ENCODE measurements at places on chromosomes 11 and 22. TPM values are rescaled to one million over a fixed set of nuclear protein-coding genes. Genes with fewer than 3 reads are reported as not detected.

GRCh38 chr11:129896062-129896461 lies 684 bp upstream of the NFRKB start:
- no peak for DNase-seq

GRCh38 chr11:44814881-44815592 lies 88.3 kb downstream of the TSPAN18 start:
- DNase-seq, result no peak

Gene SCT
- total RNA-seq, result not detected

DNA sequence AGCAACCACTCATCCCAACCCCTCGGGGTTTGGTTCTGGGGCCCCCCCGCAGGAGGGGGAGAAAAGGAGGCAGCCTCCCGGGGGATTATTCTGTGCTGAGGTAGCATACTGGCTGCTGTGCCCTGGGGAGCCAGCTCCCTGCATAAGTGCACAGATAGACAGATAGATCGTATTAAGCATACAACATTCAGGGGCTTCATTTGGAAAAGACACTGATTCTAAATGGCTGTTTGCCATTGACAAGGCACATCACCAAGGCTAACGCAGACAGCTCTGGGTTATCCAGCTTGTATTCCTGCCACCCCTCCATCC lies 547.9 kb downstream of the BUD13 start:
- no peak for DNase-seq

DNA sequence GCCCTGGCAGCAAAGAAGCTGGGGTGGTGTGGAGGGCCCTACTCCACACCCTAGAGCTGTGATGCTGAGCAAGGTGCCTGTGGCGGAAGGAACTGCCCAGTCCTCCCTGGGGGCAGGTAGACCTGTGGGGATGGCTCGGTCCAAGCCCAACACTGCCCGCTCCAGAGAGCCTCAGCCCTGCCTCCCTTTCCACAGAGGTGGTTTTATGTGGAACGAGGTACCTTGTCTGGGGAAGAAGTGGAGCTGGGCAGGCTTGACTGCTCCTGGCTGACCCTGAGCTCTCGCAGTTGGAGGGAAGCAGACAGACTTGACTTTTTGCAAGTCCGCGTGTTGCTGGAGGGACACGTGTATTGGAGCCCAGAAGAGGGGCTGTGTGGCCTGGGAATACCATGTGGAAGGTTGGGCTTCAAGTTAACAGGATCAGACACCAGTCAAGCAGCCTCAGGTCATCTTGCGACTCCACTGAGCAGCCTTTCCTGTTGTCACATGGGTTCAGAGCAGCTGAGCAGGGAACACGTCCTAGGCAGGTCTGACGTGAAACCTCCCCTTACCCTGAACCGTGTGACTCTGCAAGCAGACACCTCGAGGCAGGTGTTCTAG lies 117.7 kb downstream of the CACNA1I start:
- DNase-seq, result no peak

Gene TTC9C
- 36.7 TPM for total RNA-seq

GRCh38 chr11:2864901-2865300 lies 20.7 kb downstream of the CDKN1C start:
- no peak for DNase-seq

Gene HEPHL1
- not detected for total RNA-seq

GRCh38 chr11:74084796-74085541 lies 76.1 kb upstream of the UCP3 start:
- no peak for DNase-seq

Gene ASCL2
- not detected for total RNA-seq

GRCh38 chr11:116901964-116902688 lies 64.7 kb upstream of the APOA1 start:
- no peak for DNase-seq

Gene KRTAP5-8
- total RNA-seq, result not detected

DNA sequence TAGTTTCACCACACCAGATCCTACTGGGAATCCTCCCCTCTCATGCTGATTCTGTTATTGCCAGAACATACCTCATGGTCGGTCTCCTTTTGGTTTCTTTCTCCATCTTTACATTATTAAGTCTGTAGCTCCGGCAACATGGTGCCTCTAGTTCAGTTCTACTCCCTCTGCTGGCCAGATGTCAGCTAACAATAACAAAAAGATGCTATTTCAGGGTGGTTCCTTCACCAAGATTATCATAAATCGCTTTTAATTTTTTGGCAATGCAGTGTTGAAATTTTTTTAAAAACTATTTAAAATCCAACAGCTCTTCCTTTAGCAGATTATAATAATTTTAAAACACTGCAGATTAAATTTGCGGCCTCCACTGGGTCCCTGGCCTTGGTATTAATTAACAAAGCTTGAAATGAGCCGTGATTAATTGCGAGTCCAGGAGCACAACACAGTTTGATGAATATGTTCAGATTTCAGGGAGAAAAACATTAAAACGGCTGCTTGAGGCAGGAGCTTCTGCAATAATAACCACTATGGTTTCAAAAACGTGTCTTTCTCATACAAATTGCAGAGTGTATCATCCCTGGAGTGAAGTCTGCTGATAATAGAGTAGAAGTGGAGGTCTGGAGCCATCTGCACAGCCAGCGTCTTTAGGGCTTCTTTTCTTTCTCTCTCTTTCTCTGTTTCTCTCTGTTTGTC lies 492.9 kb upstream of the KIRREL3 start:
- no peak for DNase-seq

- no peak for DNase-seq
Measured at GRCh38 chr22:23193882-23194281, 13.6 kb downstream of the BCR start.

GRCh38 chr22:23106906-23107367 lies 34.9 kb downstream of the RSPH14 start:
- DNase-seq, result no peak

Gene CAT
- 50.8 TPM for total RNA-seq

Gene OR8I2
- total RNA-seq, result not detected

Gene TCN1
- 335 TPM for total RNA-seq

Gene LRRC56
- 2.2 TPM for total RNA-seq

DNA sequence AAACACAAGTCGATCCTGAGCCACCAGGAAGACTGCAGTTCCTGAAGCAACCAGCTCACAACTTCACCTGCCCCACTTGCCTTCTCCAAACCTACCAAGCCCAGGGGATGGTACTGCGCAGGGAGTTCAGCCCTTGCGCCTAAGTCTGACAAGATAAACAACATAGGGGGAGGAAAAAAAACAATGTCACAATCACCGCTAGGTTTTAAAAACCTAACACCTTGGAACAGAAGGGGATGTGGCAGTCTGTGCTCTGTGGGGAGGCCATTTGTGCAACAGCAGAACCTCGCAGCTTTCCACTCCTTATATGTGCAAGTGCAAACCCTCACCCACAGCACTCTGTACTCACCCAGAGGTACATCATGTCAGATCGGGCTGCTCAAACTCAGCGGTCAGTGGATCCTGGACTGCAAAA lies 134.2 kb downstream of the RBFOX2 start:
- no peak for DNase-seq

DNA sequence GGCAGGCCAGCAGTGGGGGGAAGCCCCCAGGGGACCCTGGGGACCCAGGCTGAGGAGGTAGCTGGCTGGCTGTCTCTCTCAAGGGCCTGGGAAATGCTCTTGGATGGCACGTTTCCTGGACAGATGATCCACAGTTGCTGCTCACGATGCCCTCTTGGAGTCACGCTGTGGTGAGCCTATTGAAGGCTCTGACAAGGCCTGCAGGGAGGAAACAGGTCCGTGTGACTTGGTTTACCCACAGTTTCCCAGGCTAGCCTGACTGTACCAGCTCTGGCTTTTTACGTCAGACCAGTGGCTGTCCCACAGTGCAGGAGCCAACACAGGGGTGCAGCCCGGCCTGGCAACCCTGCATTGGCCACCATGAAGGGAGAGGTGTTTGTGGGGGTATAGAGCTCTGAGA lies 29.2 kb upstream of the PPARA start:
- DNase-seq, result no peak

Gene MUC15
- total RNA-seq, result not detected

- DNase-seq, result peak; percentile 49
Measured at GRCh38 chr22:19430890-19431541, 517 bp downstream of the HIRA start.

Gene MRGPRG
- not detected for total RNA-seq

DNA sequence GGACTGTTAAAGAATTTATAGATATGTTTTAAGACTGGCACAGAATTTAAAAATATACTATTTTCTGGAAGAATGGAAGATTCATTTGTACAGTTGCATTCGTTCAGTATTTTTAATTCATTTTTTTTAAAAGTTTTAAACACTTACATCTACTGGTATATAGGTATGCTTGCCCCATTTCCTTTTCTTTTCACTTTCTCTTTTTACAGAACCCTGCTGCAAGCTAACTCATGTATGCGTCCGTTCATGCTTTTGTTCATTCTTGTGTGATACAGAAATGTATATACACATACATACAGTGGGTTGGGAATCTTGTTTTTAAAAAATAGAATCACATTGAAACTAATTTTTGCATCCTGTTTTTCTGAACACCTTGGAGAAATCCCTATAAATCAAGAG lies 31.0 kb downstream of the PACS1 start:
- DNase-seq, result no peak

GRCh38 chr11:101810546-101810945 lies 104.3 kb upstream of the CEP126 start:
- no peak for DNase-seq

DNA sequence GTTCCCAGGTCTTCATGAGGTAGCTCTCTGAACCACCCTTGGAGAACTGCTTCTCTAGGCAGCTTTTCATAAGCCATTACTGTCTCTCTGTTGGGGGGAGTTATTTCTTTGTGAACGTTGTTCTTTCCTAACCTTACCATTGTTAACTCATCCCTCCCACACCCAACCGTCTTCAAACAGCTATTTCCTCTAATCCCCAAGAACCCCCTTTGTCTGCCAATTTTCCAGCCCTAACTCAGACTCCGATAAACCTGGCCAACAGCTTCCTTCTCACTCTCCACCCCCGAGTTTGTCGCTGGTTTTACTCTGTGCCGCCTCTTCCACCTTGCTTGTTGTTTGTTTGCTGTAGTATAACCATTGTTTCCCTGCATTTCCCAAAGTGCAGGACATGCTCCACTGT lies 131.5 kb downstream of the CCDC34 start:
- no peak for DNase-seq

Gene NAALAD2
- 0.38 TPM for total RNA-seq

Gene PRR5L
- total RNA-seq, result 1.2 TPM

DNA sequence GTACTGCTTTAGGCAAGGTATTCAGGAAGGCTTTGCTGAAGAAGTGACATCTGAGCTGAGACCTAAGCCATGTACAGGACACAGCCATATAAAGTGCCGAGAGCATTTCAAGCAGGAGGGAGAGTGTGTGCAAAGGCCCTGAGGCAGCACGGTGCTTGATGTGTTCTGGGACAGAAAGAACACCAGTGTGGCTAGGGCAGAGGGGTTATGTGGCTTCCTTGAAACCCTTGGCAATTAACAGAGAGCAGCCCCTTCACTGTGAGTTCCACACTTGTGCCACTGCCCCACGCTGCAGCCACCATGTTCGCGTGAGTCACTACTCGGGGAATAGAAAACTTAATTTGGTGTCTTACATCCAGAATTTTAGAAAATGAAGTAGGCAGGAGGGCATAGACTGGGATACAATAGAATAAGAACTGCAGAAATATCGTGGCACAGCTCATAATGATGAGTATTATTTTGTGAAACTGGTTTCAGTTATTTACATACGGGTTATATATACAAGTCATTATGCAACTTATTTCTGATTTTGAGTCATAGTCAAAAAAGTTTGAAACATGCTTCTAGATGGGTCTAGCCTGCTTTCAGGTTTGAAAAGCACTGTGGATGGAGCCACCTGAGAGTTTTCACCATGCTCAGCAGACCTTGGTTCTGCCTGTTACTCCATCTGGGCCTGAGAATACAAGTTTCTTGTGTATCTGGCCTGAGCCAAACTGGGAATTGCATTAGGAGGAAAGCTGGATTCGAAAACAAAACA lies 11.8 kb downstream of the IL10RA start:
- DNase-seq, result no peak

Gene MYRF
- 139 TPM for total RNA-seq

DNA sequence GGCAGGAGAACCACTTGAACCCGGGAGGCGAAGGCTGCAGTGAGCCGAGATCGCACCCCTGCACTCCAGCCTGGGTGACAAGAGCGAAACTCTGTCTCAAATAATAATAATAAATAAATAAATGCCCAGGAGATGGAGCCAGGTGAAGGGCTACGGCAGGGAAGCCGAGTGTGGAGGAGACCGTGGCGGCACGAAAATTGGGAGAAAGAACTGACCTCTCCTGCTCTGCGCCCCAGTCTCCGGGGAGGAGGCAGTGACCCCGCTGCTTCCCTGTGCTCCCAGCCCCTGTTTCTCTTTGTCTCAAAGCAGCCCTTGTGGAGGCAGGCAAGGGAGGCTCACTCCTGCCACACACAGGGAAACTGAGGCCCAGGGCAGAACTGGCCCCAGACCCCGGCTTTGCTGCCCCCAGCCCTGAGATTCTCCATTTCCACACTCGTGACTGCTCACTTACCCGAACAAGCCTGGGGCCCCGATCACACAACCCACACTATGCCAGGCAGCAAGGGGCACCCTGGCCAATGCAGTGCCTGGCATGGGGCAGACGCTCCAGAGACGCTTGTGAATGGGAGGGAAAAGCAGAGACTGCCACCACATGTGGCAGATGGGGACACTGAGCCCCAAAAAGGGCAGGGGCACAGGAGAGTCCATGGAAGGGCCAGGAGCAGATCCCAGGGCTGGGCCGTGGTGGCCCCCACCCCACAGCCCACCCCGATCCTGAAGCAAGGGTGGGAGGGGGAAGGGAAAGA lies 80.4 kb upstream of the PRR5 start:
- no peak for DNase-seq

- DNase-seq, result no peak
Measured at GRCh38 chr11:132402071-132402684, 1031.8 kb downstream of the NTM start.

DNA sequence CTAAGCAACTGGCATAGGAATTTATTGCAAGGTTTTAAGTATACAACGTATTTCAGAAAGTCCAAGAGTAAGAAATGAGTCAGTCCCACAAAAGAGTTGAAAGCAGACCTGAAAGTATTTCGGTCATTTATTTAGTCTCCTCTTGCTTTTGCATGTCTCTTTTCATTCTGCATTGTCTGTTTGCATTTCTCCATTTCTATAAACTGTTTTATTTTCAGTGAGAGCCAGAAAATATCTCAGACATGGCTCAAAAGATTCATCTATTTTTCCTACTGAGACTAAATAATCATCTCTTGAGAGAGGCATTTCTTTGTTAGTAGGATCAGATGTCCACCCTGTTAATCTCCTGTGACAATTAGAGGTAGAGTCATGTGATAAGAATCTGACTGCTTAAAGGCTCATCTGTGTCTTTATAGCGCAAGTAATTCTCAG lies 219.1 kb upstream of the CCDC179 start:
- DNase-seq, result no peak

GRCh38 chr22:36301851-36302250 lies 48.9 kb downstream of the APOL1 start:
- DNase-seq, result no peak

Gene FAM111B
- 35.5 TPM for total RNA-seq

Data from Calu3 (cell line).